ENCODE measurements at places on chromosomes 13 and 19. TPM values are rescaled to one million over a fixed set of nuclear protein-coding genes. Genes with fewer than 3 reads are reported as not detected.

- H3K27me3 ChIP-seq = no peaks in the 10 kb centered on the region
- no peak overlapping the region for H3K4me3 ChIP-seq
- DNase-seq = no peak
- no peaks in the 10 kb centered on the region for H3K36me3 ChIP-seq
- no peak overlapping the region for H3K27ac ChIP-seq
These were observed 88.2 kb downstream of the KCTD12 start for GRCh38 chr13:76798037-76798436.

- no peak for DNase-seq
- no peaks in the 10 kb centered on the region for H3K27me3 ChIP-seq
- no peak overlapping the region for H3K4me3 ChIP-seq
- H3K27ac ChIP-seq = no peak overlapping the region
- no peaks in the 10 kb centered on the region for H3K36me3 ChIP-seq
These were observed 385.5 kb downstream of the MZT1 start for GRCh38 chr13:72341904-72342303.

DNA sequence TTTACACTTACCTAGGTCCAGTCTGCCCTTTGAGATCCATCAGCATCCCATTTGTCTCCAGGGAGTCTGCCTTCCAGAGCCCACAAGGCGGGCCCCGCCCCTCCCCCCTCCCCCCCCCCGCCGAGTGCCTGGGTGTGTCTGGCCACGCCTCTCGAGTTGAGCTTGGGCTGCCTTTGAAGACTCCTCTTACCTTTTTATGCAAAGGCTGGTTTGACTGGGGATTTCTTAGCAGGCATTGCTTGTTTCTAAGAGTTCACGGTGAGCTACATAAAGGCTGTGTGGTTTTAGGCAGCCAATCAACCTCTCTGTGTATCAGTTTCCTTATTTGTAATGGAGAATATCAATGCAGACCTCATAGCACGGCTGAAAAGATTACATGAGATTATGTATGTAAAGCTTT lies 11.3 kb downstream of the GPR12 start:
- no peak for DNase-seq
- H3K27ac ChIP-seq = no peak overlapping the region
- no peaks in the 10 kb centered on the region for H3K36me3 ChIP-seq
- H3K4me1 ChIP-seq = no peaks in the 10 kb centered on the region
- no peak overlapping the region for H3K4me3 ChIP-seq

DNA sequence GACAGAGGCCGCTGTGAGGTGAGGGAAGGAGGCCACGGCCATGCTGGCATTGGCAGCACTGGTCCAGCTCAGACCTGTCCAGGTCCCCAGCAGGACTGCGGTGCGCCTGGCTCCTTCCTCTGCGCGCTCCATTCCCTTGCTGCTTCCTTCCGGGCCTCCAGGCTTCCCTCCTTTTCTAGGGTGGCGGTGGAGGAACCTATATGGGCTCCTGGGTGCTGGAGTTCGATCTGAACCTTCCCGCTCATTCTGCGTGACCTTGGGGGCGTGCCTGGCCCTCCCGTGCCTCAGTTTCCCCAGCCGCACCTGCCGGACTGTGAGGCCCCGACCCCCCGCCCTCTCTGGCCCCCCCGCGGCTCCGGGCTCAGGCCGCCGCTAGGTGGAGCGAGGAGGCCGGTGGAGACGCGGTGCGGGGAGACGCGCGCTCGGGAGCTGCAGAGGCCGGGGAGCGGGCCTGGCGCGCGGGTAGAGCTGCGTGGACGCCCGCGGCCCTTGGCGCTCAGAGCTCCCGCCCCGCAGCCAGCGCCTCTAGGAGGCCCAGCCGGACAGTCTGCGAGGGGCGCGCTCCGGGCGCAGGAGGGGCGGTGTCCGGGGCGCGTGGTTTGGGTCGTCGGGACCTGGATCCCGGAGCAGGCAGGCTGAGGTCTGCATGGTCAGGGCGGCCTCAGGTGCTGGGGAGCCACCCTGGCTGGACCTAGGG lies 29.9 kb downstream of the EFNA2 start:
- DNase-seq = peak; percentile 66
- H3K27me3 ChIP-seq = peaks cover 51% of the 10 kb centered on the region
- H3K27ac ChIP-seq = no peak overlapping the region
- no peak overlapping the region for H3K4me3 ChIP-seq
- peaks cover 43% of the 10 kb centered on the region for H3K4me1 ChIP-seq

- H3K4me1 ChIP-seq = no peaks in the 10 kb centered on the region
- no peak overlapping the region for H3K27ac ChIP-seq
- H3K36me3 ChIP-seq = peaks cover 25% of the 10 kb centered on the region
- no peak overlapping the region for H3K4me3 ChIP-seq
These were observed 6.8 kb upstream of the ERCC5 start for GRCh38 chr13:102838982-102839381.

DNA sequence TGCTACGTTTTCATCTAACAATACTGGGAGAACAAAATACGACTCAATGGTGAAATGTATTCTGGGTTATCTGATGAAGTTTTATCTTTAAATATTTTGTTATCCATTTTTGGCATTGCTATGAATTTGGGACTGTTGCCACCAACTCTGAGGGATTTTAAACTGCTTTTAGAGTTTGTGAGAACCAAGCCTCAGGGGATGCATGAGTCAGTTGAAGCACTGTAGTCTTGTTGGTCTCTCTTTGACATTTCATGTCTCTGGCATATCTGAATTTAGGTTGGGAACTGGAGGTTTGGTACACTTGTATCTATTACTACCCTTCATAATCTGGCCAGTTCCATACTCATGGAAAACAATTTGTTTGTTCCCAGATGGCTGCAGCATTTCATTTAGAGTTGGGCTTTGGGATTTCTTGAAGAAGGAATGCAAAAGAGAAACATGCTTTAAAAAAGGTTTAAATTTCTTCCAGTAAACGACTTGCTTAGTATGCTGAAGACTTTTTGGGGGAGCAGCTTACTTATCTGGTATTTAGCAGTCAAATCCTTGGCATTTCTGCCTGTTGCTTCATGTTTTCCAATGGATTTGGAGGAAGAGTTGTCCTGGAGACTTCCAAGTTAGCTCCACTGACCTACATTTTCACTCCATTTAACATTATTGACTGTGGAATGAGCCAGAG lies 28.9 kb downstream of the ARHGEF7 start:
- H3K4me3 ChIP-seq = no peak overlapping the region
- peaks cover 10% of the 10 kb centered on the region for H3K4me1 ChIP-seq
- no peak overlapping the region for H3K27ac ChIP-seq
- no peak for DNase-seq

DNA sequence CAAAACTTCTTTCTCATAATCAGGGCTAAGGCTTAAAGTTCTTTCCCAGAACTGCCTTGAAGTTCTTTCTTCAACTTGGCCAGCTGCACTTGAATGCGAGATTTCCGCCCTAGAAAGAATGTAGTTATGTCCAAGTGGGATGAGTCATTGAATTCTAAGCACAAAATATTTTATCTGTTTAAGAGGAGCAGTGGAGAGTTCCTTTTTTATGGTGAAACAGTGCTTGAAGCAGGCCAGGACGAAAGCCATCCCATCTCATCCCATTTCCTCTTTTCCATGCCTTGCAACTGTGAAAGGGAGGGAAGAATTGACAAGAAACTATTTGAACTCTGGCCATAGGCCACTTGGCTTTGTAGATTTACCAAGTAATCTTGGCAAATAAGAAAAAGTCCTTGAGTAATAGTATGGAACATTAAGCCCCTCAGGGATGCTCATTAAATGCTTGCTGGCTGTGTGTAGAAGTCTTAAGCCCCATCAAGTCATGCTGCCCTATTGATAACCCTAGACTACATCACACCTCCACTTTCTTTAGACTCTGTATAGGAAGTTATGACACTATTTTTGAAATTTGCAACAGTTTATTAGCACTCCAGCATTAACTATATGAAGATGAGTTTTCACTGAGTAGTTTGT lies 174.5 kb downstream of the KCTD12 start:
- no peaks in the 10 kb centered on the region for H3K36me3 ChIP-seq
- peak; percentile 98 for DNase-seq
- peak overlapping the region; percentile 79 for H3K27ac ChIP-seq
- H3K4me1 ChIP-seq = peaks cover 41% of the 10 kb centered on the region

- H3K27ac ChIP-seq = no peak overlapping the region
- no peak for DNase-seq
- no peaks in the 10 kb centered on the region for H3K27me3 ChIP-seq
These were observed 121.0 kb downstream of the AKAP11 start for GRCh38 chr13:42392716-42393572.

GRCh38 chr13:74153316-74153715 lies 19.1 kb upstream of the KLF12 start:
- DNase-seq = no peak
- peaks cover 2% of the 10 kb centered on the region for H3K27me3 ChIP-seq
- H3K4me1 ChIP-seq = peaks cover 4% of the 10 kb centered on the region
- H3K36me3 ChIP-seq = no peaks in the 10 kb centered on the region
- H3K27ac ChIP-seq = no peak overlapping the region

DNA sequence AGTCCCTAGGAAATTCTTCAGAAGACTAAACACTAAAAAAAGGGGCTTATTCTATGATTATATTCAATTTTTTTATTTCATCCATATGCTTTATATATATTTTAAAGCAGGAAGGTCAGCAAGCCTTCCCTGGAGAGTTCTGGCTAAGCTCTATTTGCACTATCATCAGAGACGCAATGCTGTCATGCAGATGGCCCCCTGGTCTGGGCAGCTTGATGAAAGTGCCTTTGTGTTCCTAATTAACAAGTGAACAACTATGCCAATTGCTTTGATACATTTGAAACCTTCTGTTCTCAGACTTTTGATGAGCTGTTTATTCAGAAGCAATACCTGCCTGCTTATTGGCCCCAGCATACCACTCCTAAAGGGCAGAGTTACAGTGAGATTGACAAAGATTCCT lies 1344.6 kb downstream of the OLFM4 start:
- H3K4me1 ChIP-seq = no peaks in the 10 kb centered on the region
- no peak for DNase-seq

- peaks cover 14% of the 10 kb centered on the region for H3K36me3 ChIP-seq
- H3K27me3 ChIP-seq = no peaks in the 10 kb centered on the region
- no peak overlapping the region for H3K4me3 ChIP-seq
- no peak for DNase-seq
- H3K4me1 ChIP-seq = peaks cover 2% of the 10 kb centered on the region
- no peak overlapping the region for H3K27ac ChIP-seq
These were observed 16.4 kb downstream of the PEPD start for GRCh38 chr19:33505148-33505547.

GRCh38 chr19:38721979-38722773 lies 22.1 kb downstream of the CAPN12 start:
- peak overlapping the region; percentile 96 for H3K27ac ChIP-seq
- H3K4me1 ChIP-seq = peaks cover 52% of the 10 kb centered on the region
- peak; percentile 86 for DNase-seq
- H3K27me3 ChIP-seq = no peaks in the 10 kb centered on the region
- no peak overlapping the region for H3K4me3 ChIP-seq

DNA sequence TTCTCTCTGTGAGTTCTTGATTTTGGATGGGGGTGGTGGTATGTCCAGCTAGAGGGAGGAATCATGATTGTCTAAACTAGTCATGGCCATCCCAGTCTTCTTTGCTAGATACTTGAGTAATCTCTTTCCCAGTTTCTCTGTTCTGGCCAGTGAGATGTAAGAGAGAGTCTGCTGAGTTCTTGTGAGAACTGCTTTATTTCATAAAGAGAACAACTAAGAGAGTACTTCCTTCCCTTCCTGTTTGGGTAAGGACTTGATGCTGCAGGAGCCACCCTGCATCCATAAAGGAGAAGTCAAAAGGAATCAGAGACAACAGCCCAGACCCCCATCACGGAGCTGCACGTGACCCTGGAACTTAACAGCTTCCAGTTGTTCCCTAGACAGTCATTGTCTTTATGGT lies 3.0 kb upstream of the RASL11A start:
- H3K4me1 ChIP-seq = peaks cover 18% of the 10 kb centered on the region
- no peak overlapping the region for H3K27ac ChIP-seq
- no peaks in the 10 kb centered on the region for H3K36me3 ChIP-seq
- DNase-seq = no peak

- H3K27me3 ChIP-seq = no peaks in the 10 kb centered on the region
- peaks cover 29% of the 10 kb centered on the region for H3K4me1 ChIP-seq
- peak; percentile 49 for DNase-seq
These were observed 128.8 kb downstream of the STK24 start for GRCh38 chr13:98447881-98448641.

DNA sequence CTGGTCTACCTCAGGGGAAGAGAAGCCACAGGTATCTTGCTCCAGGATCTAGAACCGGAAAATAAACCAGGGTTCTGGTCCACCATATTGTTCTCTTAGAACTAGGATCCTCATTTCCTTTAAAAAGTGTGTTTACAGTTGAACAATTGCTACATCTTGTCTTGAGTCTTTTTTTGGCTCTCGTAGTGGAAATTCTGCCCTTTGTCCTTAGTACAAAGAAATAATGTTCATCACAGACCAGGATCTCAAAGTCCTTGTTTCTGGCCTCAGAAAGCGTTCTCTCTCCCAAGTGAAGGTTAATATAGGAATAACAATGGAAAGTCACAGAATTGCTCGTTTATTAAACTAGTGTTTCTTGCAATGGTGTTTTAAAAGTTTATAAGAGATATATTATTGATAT lies 20.8 kb downstream of the KLF2 start:
- H3K4me3 ChIP-seq = no peak overlapping the region
- peak; percentile 76 for DNase-seq
- no peaks in the 10 kb centered on the region for H3K36me3 ChIP-seq
- no peaks in the 10 kb centered on the region for H3K27me3 ChIP-seq
- peak overlapping the region; percentile 29 for H3K27ac ChIP-seq

- peak; percentile 87 for DNase-seq
- H3K4me1 ChIP-seq = no peaks in the 10 kb centered on the region
- no peak overlapping the region for H3K27ac ChIP-seq
- no peaks in the 10 kb centered on the region for H3K36me3 ChIP-seq
- H3K27me3 ChIP-seq = no peaks in the 10 kb centered on the region
These were observed 799.9 kb downstream of the PCDH9 start for GRCh38 chr13:66430269-66430668.

DNA sequence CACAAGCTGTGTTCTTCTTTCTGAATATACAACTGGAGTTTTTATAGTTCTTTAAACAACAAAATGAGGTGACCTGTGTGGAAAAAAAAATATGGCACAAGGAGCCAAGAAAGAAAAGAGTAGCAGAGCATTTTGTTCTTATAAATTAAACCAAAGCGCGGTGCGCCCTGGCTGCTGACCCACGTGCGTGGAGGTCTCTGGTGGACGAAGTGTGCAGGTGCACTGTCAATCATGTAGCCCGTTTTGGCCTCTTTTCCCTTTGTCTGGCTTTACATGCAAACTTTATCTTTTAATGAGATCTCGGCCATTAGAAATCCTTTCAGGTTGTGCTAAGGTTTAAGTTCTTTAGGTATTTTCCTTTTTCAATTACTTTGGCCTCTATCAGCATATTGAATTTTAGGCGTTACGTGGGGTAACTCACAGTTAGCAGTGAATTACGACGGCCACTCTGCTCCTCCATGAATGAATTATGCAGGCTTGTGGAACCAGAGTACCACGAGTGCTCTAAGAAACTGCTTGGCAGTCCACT lies 443.9 kb upstream of the SLC10A2 start:
- no peaks in the 10 kb centered on the region for H3K4me1 ChIP-seq
- no peak overlapping the region for H3K27ac ChIP-seq
- DNase-seq = peak; percentile 2
- no peaks in the 10 kb centered on the region for H3K27me3 ChIP-seq
- no peak overlapping the region for H3K4me3 ChIP-seq

- H3K36me3 ChIP-seq = peaks cover under 1% of the 10 kb centered on the region
- peak overlapping the region; percentile 4 for H3K27ac ChIP-seq
- no peaks in the 10 kb centered on the region for H3K27me3 ChIP-seq
- no peak overlapping the region for H3K4me3 ChIP-seq
- peaks cover 5% of the 10 kb centered on the region for H3K4me1 ChIP-seq
- peak; percentile 49 for DNase-seq
These were observed 16.3 kb downstream of the MYO9B start for GRCh38 chr19:17091758-17092333.

LIM2 gene
- total RNA-seq = not detected

SIGLEC9 gene
- 0.53 TPM for total RNA-seq

SLC25A30 gene
- 11.6 TPM for total RNA-seq

FAM83E gene
- total RNA-seq = 0.13 TPM

NCAN gene
- 0.22 TPM for total RNA-seq

TINCR gene
- 0.18 TPM for total RNA-seq

BRCA2 gene
- 3.4 TPM for total RNA-seq

SLC46A3 gene
- 1.4 TPM for total RNA-seq

PSG11 gene
- total RNA-seq = 0.75 TPM

RNF17 gene
- not detected for total RNA-seq

All from muscle of leg (tissue), 16 donors.